ENCODE measurements at places on chromosomes 3 and 15.

GRCh38 chr15:36362509-36362915 lies 216.9 kb upstream of the CDIN1 start:
- DNase-seq: peak; percentile 84

DNA sequence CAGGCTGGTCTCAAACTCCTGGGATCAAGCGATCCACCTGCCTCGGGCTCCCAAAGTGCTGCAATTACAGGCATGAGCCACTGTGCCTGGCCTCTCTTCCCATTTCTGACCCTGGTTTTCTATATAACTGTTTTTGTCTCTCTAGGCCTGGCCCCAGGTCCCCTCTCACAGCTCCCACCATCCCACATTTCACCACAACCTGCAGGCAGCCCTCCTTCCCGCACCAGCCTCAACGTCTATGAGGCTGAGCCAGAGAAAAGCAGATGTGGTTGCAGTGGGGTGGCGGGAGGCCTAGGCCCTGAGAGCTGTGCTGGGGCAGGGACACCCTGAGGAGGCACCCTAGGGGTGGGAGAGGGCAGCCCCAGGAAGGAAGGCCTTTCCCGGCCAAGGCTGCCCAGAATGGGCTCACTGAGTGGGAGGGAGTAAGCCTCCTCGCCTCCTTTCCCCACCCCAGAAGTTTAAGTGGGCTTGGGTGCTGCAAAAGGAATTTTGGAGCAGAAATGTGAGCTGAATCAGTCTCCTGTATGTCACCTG lies 99.7 kb downstream of the LSM3 start:
- DNase-seq: no peak

DNA sequence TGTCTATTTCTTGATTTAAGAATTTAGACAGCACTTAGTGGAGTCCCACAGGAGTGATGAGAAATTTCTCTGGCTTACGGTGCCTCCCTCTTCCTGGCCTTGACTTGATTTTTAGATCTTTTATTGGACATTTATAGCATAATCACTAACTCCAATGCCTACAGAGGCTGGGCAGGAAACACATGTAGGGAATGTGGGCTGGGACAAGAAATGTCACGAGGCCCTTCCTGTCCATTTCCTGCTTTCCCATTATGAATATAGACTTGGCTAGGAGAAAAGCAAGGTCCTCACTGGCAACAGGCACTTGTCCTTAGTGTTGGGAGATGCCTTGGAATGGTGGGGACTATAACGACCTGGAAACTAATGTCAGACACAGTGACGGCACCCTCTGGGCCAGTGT lies 100.3 kb downstream of the MYLK start:
- DNase-seq: no peak

DNA sequence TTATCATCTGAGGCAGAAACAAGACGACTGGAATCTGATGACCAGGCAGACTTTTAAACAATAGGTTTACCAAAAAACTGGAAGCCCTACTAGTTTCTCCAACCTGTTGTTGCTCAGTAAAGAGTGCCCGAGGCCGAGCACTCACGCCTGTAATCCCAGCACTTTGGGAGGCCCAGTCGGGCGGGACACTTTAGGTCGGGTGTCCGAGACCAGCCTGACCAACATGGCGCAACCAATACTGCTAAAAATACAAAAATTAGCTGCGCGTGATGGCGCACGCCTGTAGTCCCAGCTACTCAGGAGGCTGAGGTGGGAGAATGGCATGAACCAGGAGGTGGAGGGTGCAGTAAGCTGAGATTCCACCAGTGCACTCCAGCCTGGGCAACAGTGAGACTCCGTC lies 1.1 kb upstream of the WDR5B start:
- peak; percentile 29 for DNase-seq

GRCh38 chr15:45093013-45093412 lies 21.0 kb downstream of the DUOX2 start:
- DNase-seq: no peak

GRCh38 chr3:127688416-127689265 lies 15.9 kb downstream of the ABTB1 start:
- DNase-seq: peak; percentile 21

- DNase-seq: peak; percentile 30
Measured at GRCh38 chr3:181316482-181316881, 326.9 kb upstream of the DNAJC19 start.

- no peak for DNase-seq
Measured at GRCh38 chr3:169659820-169660674, 3.5 kb downstream of the MECOM start.

DNA sequence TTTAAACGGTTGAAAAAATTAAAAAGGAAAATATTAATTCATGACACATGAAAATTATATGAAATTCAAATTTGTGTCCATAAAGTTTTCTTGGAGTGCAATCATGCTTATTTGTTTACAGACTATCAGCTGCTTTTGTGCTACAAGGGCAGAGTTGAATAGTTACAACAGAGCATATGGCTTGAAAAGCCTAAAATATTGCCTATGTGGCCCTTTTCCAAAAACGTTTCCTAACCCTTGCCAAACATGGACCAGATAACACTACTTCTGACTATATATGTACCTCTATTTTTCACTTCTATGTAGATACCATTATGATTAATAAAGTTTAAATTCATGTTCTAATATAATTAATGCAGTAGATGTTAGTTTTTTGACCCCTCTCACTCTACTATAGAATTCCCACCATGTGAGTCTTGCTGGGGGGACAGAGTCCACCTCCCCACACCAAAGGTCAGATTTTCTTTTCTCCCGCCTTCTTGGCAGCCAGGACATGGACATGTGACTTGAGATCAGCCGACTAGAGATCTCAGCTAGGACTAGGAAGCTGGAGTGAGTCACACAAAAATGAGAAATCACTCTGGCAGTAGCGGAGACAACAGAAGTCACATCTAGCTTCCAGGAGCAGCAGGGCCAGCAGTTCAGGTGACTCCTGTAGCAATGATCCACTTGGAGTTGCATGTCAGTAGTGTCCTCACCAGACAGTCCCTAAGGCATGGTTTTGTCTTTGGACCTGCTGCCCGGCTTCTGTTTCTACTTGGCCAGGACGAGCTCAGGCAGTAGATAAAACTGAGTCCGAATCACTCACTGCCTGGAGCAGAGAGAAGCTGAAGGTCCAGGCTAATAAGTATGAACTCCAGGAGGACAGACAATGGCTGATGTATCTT lies 22.4 kb downstream of the CIAO2A start:
- peak; percentile 94 for DNase-seq

GRCh38 chr15:35737441-35737840 lies 191.5 kb upstream of the DPH6 start:
- no peak for DNase-seq

- no peak for DNase-seq
Measured at GRCh38 chr3:54940971-54941370, 13.1 kb upstream of the LRTM1 start.

- no peak for DNase-seq
Measured at GRCh38 chr15:90819850-90820249, 48.5 kb upstream of the FURIN start.

GRCh38 chr3:40913641-40914040 lies 285.7 kb upstream of the CTNNB1 start:
- DNase-seq: no peak

DNA sequence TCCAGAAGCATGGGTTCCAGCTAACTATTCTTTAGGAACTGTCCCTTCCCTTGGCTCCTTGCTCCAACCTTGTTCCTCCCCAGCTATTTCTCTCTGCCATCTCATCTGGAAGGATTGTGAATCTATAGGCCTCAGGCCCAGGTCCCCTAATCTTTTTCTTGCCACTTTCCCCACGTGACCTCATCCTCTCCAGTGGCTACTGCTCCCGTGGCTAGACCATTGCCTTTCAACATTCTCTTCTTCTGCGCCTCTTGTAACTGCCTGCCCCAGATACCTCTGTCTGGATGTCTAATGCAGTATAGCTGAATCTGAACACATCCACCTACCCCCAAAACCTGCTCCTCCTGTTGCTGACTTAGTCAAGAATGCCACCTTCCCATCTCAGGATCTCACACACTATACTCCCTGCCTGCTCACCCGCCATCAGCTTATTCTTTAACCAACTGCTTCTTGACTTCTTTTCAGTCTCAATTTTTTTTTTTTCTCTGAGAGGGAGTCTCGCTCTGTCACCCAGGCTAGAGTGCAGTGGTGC lies 5.2 kb downstream of the GPX1 start:
- DNase-seq: no peak

- DNase-seq: no peak
Measured at GRCh38 chr3:182370949-182371348, 422.4 kb upstream of the ATP11B start.

GRCh38 chr3:71701251-71701762 lies 23.9 kb downstream of the EIF4E3 start:
- DNase-seq: no peak

DNA sequence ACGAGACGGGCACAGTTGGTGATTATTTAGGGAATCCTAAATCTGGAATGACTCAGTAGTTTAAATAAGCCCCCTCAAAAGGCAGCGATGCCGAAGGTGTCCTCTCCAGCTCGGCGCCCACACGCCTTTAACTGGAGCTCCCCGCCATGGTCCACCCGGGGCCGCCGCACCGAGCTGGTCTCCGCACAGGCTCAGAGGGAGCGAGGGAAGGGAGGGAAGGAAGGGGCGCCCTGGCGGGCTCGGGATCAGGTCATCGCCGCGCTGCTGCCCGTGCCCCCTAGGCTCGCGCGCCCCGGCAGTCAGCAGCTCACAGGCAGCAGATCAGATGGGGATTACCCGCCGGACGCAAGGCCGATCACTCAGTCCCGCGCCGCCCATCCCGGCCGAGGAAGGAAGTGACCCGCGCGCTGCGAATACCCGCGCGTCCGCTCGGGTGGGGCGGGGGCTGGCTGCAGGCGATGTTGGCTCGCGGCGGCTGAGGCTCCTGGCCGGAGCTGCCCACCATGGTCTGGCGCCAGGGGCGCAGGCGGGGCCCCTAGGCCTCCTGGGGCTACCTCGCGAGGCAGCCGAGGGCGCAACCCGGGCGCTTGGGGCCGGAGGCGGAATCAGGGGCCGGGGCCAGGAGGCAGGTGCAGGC lies 318.0 kb downstream of the FGF12 start:
- peak; percentile 19 for DNase-seq

DNA sequence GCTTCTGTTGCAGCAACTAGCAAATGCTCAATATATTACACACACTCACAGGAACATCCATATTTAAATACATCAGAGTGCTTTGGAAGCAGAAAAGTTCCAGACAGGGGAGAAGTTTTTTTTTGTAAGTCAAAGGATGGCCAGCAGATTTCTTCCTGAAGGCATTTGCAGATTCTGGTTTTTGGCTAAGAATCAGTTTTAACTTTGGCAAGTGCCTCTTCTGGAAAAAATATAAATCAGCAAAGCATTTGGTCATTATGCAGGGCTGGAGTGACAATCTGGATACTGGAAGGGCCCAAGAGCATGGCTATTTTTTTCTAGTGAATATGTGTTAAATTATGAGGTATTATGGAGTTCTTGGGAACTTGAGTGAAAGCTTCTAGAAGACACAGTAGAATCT lies 495.3 kb upstream of the ARPP21 start:
- DNase-seq: no peak

- DNase-seq: no peak
Measured at GRCh38 chr3:59957150-59957549, 907.3 kb upstream of the CFAP20DC start.

DNA sequence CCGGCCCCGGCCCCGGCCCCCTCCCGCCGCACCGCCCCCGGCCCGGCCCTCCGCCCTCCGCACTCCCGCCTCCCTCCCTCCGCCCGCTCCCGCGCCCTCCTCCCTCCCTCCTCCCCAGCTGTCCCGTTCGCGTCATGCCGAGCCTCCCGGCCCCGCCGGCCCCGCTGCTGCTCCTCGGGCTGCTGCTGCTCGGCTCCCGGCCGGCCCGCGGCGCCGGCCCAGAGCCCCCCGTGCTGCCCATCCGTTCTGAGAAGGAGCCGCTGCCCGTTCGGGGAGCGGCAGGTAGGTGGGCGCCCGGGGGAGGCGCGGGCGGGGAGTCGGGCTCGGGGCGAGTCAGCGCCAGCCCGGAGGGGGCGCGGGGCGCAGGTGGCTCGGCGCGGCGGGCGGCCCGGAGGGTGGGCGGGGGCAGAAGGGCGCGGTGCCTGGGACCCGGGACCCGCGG lies 352 bp downstream of the CHRD start:
- DNase-seq: peak; percentile 30

DNA sequence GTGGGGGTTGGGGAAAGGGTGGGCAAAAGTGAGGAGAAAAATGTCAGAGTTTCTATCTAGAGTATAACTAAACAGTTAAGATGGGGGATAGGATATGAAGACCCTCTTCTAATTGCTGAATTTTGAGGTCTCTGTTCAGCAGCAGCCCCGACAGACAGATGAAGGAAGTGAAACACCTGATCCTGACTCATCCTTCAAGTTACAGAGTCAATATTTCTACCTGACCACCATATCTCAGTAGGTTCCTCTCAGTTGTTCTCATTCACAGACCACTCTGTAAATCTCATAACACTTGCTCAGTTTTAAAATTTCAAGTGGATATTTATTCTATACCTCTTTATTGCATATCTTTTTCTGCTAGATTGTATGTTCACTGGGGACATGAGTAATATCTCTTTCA lies 69.5 kb downstream of the CCDC54 start:
- no peak for DNase-seq

DNA sequence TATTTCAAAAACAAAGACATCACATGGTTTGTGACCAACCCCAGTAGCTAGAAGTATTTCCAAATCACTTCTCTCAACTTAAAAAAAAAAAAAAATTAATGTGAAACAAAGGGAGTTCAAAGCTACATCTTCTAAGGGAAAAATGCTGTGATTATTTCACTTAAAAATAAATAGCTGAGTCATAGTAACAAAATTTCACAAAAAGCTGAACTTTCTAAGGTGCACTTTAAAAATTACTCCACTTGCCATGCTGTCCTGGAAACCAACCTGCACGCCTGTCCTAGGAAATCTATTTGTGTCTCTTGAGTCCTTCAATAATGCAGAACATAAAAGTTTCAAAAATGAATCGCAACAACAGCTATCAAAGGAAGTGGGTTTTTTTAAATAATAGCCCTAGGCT lies 1.8 kb downstream of the ACAP2 start:
- peak; percentile 12 for DNase-seq

GRCh38 chr3:20302766-20303165 lies 116.8 kb upstream of the SGO1 start:
- no peak for DNase-seq

- no peak for DNase-seq
Measured at GRCh38 chr3:49020330-49021212, 1.4 kb upstream of the NDUFAF3 start.

GRCh38 chr3:194051366-194052149 lies 84.4 kb upstream of the HES1 start:
- DNase-seq: no peak

DNA sequence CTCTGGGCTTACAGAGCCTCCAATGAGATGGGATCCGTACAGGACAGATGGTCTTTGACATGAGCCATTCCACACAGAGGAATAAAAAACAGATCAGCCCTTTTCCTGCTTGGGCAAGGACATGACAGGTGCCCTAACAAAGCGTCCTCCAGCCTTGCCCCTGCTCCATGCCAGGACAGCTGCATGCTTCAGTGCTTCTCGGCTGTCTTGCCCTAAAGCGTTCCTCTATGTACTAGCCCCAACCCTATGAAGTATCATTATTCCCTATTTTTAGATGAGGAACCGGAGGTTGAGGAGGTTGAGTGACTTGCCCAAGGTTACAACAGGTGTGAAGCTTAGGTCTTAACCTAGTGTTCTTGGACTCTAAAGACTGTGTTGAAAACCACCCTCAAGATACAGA lies 10.5 kb downstream of the POMGNT2 start:
- no peak for DNase-seq
